ENCODE measurements at places on chromosomes 2 and 18.

DNA sequence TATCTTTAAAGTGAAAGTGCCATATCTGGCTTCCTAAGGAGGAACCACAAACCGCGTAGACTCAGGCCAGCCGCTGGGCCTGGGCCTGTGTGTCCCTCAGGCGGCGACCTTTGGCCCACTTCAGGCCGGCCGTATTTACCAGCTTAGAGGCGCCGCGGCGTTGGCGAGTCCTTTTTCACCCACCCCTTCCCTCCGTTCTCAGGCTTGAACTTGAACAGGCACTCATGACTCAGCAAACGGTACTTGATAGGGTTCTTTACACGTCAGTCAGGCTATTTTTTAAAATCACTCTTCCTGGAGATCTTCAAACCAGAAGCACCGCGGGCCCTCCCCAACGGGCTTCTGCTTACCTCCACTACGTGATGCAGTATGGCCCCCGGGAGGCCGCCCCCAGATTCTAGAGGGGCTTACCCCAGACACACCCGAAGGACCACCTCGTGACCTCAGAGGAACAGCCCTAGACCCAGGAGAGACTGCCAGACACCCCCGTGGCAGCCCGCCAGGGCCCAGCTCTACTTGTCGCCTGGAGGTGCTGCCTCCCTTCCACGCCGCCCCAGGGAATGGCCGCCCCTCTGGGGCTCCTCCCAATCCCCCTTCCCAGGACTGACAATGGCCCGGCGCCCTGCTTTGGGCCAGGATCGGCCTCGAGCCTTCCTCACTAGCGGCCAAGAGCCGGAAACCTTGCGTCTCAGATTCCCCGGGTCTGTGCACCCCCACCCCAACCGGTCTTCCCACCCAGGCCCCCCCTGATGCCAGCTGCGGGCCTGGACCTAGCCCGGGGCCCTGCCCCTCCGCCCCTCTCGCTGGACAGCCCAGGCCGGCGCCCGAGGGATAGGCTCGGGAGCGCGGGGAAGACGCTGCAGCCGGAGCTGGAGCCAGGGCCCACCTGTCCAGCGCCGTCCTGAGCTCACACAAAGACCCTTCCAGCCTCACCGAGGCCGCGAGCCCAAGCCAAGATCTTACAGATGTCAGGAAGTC, 33.8 kb upstream of the IMPA2 start:
- DNase-seq: peak; percentile 86

DNA sequence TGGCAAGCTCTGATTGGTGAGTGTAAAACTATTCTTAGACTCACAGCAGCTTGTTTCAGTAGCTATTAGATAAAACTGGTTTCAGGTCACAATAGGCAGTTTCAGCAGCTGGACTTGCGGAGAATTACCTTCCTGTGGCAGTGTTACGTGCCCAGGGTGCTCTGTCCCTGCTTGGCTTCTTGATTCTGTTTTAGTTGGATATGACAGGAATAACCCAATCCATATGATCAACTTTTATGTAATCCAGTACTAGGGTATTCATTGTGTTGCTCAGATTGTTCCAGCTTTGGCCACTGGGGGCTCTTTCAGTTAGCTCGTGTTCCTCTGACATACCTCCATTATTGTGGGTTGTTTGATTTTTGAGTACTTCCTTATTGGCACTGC, 43.1 kb downstream of the INPP4A start:
- DNase-seq: no peak

DNA sequence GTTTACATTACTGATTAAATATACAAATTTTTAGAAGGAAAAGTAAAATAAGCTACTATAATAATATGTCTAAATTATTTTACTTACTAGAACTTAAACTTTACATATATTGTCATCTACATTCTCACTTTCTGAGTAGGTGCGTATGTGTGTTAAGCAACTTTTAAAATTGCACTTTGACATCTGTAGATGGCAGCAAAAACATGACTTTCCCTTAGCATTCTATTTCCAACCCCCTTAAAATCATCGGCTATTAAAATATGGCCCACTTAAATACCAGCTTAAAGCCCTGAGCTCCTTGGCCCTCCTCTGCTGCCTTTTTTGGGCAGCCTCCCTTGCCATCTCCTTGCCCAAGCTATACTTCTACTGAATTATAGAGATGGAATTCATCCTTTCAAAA, 78.0 kb downstream of the UPP2 start:
- DNase-seq: no peak

DNA sequence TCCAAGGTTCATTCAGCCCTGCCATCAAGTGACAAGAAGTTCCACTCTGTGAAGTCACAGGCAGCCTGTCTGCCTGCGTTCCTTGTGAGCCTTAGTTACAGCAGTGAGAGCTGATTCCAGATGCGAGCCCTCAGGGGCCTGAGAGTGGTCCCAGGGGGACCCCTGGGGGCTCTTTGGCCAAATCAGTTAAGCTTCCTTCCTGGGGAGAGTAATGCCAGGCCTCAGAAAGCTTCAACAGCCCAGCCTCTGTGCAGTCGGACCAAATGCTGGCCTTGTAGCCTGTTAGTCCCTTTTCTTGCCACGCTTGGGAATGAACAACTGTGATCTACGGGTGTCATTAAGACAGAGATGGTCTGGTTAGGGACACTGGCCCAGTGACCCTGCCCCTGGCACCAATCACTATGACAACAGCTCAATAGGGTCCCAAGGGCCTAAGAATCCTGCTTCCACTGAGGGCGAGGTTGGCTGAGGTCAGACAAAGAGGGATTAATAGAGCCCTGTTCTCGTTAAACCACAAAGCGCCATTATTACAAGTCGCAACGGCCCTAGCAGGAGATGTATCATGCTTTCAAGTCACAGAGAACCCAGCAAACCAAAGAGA, 50.9 kb downstream of the HS1BP3 start:
- no peak for DNase-seq

GRCh38 chr2:17388798-17389197, 129.4 kb downstream of the RAD51AP2 start:
- DNase-seq: no peak

DNA sequence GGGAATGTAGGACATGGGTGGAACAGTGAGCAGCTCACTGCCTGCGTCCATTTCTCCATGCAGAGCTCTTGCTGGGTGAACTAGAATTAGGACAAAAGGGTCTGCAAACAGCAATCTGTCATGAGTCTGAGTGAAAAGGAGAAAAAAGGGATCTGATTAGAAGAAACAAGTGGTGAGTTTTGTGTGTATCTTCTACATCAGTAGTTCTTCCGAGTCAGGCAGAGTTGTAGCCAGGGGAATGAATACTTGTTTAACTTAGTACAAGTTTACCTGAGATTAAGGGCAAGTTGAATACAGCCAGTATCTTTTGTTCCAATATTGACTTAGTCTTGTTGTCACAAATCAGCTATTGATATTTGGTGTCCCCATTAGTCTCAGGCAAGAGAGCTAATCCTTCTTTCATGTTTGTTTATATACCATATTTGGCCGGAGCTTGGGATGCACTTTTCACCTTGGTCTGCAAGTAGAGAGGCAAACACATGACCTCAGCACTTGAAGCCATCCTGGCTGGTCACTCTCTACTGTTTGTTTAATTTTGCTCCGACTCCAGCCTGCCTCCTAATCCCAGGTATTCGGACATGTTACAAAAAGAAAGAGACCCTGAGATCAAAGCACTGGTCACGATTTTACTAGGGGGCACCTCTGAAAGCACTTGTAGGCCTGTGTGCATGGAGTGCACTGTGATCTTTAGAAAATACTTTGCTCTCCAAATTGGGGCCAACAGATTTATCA, 211.0 kb upstream of the NT5C1B start:
- DNase-seq: no peak

- DNase-seq: no peak
Observed at GRCh38 chr2:51920509-51920908, 888.6 kb upstream of the NRXN1 start.

- no peak for DNase-seq
Observed at GRCh38 chr2:236688563-236689392, 119.2 kb downstream of the ACKR3 start.

GRCh38 chr18:44062345-44062744, 618.3 kb upstream of the SETBP1 start:
- no peak for DNase-seq

DNA sequence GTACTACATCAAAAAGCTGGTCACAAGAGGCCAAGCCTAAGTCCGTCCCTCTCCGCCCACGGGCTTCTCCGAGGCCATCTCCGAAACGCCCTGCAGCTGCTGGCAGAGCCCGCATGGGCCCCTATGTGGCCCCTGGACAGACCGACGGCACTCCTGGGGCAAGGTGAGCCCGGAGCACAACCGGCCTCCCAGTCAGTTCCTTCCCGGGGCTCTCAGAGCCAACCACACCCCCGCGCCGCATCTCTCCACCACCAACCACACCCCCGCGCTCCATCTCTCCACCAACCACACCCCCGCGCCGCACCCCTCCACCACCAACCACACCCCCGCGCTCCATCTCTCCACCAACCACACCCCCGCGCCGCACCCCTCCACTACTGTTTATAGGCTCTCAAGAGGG, 93.5 kb downstream of the ZNF516 start:
- DNase-seq: no peak

DNA sequence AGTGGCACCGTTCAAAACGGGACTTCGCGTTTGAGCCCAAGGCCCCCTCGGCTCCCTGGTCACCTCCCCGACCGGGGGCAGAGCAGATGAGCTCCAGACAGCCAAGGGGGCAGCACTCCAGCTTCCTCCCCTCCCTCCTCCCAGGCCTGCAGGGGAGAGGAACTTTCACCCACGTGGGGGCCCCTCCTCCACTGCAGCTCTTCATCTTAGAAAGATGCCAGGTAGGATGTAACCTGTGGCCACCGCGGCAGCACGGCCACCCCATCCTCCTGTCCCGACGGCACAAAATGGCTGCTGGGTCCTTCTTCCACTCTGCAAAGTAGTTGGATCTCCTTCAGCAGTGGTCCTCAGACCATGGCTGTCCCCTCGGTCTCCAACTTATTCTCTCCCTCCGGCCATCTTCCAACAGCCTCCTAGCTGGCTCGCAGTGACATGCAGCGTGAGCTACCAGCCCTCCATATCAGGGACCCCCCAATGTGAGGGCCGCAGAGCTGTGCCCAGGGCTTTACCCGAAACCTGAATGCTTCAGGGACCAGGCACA, 94.5 kb upstream of the ID2 start:
- DNase-seq: no peak

DNA sequence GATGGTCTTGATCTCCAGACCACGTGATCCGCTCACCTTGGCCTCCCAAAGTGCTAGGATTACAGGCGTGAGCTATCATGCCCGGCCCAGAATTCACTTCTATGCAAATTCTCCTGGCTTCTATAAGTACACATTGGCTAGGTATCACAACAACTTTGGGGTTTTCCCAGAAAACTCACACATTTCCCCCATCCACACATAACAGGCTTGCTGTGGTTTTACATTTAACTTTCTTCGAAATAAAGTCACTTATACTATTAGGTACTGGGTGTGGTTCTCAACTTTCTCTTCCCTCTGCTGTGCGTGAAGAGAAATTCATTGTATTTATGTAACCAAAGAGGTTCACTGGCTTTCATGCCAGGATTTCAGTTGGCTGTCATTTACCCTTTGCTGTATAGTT, 439.4 kb upstream of the CWC22 start:
- no peak for DNase-seq

GRCh38 chr2:234640657-234641056, 143.8 kb upstream of the ARL4C start:
- DNase-seq: no peak

DNA sequence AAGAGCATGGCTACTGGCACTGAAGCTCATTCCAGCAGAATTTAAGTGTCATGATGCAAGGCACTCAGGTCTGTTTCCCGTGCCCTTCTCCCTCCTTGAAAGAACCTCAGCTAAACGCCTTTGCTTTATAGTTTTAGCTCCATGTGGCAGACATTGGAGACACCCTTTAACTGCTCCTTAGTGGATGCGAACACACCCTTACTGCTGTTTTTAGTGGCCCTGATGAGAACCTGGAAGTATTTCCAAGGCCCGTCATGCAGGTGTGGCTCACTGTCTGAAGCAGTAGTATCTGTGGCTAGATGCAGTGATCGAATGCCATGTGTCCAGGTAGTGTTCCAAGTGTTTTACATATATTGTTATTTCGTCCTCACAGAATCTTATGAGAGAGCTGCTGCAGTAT, 28.3 kb downstream of the KIF5C start:
- no peak for DNase-seq

- no peak for DNase-seq
Observed at GRCh38 chr2:73859721-73860586, 31.2 kb downstream of the STAMBP start.

- no peak for DNase-seq
Observed at GRCh38 chr2:15142069-15142689, 419.0 kb downstream of the NBAS start.

DNA sequence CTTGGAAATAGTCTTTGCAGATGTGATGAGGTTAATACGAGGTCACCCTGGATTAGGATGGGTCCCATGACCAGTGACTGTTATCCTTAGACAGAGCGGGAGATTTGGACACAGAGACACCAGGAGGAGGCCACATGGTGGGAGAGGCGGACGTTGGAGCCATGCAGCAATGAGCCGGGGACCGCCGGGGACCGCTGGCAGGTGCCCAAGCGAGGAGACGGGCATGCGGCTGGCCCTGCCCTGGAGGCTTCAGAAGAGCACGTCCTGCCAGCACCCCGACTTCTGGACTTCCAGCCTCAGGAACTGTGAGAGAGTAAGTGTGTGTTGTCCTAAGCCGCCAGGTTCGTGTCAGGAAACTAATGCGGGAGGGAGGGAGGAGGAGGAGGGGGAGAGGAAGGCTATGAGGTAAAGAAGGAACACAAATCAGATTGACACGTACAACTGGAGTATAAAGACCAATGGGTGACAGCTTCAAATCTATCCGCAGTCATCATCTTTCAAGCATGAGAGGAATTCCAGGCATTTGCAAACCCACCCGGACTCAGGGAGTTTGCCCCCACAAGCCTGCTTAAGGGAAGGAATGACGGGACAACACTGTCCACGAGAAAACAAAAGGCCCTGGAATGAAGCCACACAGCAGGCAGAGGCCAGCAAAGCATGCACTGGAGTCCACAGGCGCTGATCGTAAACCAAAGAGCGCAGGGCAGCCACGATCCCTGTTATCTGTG, 11.6 kb upstream of the BOK start:
- DNase-seq: no peak

DNA sequence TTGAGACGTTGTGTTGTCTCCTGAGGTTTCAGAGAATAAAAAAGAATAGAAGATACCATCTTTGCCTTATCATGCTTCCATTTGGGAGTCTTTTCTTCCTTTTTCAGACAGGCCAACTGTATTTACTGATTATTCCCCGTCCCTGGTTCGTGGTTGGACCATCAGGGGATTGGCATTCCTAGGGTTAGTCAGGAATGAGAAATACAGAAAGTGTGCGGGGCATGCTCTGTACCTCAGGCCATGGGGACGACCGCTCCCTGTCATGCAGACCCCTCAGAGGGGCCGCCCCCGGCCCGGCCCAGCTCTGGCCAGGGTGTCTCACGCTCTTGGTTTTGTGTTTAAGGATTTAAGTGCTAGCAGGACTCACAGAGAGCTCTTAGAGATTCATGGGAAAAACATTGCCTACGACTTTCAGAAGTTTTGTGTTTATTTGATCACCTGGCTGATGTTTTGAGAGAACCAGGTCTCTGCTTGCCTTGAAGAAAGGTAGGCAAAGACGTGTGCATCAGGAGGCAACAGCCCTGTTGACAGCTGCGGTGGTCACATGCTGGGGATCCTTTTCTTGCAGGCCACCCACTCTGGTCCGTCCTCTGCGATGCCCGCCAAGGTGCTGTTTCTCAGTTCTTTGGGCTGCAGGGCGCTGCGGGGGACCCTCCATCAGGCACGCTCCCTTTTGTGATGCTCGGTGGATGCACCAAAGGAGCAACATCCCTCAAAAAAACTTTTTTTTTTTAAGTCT, 317.8 kb downstream of the AGAP1 start:
- no peak for DNase-seq

All from RWPE2 (cell line).